Stimulated activated CD4-positive, alpha-beta T cell treated with anti-CD3 and anti-CD28 coated beads, TNF-alpha, amount 100 ng/mL, for 48 hours (primary cell): ENCODE measurements at places on chromosomes 12 and 14.

DNA sequence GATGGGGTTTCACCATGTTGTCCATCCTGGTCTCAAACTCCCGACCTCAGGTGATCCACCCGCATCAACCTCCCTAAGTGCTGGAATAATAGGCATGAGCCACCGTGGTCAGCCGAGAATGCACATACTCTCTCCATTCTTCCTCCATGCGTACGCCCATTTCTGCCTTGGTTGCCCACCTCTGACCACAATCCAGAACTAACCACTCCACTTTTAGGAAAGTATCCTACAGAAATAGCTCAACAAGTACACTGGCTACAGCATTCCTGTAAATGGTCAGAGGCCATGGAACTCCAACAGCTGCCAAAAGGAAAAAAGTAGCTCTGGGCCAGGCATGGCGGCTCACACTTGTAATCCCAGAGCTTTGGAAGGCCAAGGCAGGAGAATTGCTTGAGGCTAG, 60.7 kb downstream of the IRF2BPL start:
- no peak for DNase-seq

DNA sequence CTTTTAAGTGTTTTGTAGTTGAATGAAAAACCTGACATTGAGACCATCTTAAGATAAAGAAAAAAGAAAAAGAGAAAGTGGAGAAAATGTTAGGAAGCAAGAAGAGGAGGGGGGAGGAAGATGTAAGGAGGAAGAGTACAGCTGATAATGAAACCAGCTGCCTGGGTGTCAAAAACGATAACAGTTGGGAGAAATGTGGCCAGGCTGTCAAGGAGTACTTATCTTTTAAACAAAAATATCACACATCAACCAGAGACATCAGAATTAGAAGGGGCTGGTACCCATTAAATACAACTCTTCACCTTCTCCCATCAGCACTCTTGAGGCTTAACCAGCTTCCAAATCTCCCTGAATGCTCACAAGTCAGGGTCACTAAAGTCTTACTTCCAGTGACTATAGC, 4.5 kb downstream of the SLC11A2 start:
- no peak for DNase-seq

- no peak for DNase-seq
Measured at GRCh38 chr12:123363390-123363739, 1.3 kb downstream of the SBNO1 start.

DNA sequence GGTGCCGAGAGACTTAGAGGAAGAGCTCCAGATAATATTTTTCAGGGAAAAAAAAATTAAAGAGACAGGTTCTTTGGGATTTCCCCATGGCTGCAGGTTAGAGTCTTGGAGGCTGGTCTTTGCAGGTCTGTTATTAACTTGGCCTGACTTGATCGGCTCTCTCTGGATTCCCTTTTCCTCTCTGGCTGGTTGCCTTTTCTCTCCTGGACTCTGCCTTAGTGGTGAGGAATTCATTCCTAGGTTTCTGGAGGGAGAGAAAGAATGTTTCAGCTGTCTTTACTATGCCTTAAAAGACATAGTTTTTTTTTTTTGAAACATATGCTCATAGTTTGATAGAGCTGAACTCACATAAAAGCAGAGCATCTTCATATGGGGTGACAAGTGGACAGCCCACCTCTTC, 336.3 kb downstream of the BMP4 start:
- no peak for DNase-seq

DNA sequence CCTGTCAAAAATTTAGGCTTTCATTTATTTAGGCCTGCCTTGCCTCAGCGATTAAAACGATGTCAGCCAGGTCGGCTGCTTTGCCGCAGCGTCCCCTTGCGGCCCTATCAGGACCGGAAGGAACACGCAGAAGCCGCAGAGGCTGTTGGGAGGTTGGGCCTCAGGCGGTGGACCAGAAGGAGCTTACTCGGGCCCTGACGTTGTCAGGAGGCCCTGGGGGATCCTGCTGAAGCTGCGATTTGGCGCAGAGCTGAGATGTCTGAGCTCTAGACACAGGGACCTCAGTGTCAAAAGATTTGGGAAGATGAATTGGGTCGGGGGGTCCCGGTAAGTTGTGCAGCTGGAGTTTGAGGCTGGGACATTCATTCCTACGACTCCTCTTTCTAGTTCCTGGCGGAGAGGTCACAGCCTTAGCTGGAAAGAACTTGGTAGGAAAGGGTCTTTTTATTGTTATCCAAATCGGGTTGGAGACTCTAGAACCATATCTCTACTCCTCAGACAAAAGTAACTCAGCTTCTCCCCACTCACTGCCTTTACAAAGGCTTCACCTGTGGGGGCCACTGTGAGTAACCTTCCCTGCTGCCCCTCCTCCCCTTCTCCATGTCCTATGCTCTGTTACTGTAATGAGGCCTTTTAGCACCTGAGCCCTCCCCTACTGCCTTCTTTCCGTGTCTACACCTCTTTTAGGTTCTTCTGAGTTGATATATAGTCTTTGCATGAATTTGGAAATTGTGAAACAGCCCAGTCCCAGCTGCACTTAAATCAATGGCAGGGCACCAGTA, 6.6 kb upstream of the ABCD2 start:
- no peak for DNase-seq

DNA sequence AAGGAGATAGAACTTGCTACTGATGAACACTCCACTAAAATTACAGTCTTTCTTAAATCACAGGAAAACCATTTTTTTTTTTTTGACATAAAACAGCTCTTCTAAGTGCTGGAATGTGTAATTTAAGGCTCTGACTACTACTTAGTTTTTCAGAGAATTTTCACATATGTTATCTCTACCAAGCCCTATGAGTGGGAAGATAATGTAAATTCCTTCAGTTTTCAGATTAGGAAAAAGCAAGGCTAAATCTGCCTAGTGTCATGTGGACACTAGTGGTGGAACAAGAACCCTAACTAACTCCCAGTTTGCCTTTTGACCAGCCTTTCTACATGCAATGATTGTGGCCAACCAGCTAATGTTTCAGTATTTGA, 37.3 kb upstream of the CSRP2 start:
- no peak for DNase-seq

- DNase-seq: no peak
Measured at GRCh38 chr12:75922944-75923642, 108.5 kb downstream of the PHLDA1 start.

- no peak for DNase-seq
Measured at GRCh38 chr12:32155961-32156529, 49.4 kb downstream of the BICD1 start.

DNA sequence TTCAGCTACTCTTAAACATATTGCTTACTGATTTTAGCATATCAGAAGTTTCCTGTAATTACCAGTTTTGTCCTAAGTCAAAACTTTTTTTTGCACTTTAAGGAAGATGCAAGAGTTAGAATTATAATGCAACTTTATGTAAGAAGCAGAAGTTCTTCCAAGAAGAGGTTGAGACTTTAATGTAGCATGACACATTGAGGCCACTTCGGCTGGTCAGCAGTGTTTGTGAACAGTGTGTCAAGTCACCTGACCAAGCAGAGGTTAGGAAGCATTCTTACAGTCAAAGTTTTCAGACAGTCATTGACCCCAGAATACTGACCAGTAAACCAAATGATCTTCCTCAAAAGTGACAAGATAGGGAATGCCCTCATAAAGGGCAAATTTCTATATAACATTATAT, 15.2 kb downstream of the FGFR1OP2 start:
- no peak for DNase-seq

DNA sequence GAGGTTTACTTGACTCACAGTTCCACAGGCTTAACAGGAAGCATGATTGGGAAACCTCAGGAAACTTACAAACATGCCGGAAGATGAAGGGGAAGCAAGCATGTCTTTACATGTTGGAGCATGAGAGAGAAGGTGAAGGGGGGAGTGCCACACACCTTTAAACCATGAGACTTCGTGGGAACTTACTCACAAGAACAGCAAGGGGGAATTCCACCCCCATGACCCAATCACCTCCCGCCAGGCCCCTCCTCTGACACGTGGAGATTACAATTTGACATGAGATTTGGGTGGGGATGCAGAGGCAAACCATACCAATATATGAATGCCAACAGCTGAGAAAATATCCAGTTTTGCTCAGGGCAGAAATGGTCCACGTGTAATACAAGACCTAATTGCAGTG, 518.6 kb downstream of the VRK1 start:
- DNase-seq: no peak

DNA sequence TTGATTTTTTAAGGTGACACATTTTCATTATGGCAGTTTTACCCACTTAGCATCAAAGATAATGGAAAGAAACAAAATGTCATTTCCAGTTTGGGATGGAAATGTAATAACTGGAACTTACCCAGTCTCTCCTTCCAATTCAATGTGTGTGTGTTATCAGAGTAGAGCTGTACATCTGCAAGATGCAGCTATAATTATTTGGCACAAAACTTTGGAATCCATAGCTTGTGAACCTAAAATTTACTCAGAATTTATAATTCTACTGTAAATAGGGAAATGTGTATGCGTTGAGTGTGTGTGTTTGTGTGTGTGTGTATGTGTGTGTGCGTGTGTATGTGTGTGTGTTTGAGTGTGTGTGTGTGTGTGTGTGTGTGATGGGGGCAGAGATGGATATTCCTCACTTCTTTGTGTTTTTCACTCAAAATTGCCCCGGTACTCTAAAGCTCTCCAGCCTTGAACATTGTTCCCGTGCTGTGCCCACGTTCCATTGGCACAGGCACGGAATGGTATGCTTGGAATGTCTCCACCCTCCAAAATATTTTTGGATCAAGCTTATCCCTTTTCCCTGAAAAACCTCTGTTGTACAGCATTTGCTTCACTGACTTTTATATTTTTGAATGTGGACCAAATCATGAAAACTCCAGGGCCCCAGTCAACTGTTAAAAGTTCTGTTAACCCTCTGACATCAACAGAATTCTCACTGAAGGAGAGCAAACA, 150.2 kb upstream of the BMP4 start:
- no peak for DNase-seq

DNA sequence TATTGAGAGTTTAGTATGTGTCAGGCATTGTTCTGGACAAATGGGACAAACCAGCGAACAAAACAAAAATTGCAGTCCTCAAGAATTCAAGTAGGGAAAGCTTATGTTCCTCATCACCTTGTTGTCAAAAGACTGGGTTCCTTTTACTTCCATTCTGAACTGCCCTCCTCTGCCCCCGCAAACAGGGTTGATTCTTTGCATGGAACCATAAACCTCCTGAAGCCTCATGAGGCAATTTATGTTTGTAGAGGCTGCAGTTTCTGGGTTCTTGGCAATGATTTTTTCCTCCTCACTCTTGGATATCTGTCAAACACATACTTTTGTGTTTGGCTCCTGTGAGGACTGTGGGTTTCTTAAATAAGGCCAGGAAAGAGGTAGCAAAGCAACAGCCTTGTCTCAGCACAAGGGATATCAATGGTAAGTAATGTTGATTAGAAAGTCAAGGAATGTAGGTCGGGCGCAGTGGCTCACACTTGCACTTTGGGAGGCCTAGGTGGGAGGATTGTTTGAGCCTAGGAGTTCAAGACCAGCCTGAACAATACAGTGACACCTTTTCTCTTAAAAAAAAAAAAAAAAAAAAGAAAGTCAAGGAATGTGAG, 13.9 kb downstream of the COPZ1 start:
- no peak for DNase-seq

DNA sequence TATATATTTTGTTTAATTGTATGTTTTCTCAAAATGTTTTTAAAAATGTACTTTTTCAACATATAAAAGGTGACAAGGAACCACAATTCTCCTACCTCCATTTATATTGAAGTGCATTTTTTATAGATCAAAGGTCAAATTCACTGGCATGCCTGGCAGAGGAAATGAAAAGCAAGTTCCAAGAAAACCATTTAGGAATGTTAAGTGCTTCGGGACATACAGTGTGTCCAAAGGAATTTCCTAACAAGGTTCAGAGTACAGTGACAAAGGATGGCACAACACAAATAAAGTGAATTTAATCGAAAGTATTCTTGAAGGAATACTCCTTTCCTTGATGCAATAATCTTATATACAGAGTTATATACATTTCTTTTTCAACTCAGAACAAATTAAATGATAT, 242.3 kb downstream of the CCER1 start:
- no peak for DNase-seq

- DNase-seq: no peak
Measured at GRCh38 chr14:104805941-104806624, 5.2 kb downstream of the ZBTB42 start.

DNA sequence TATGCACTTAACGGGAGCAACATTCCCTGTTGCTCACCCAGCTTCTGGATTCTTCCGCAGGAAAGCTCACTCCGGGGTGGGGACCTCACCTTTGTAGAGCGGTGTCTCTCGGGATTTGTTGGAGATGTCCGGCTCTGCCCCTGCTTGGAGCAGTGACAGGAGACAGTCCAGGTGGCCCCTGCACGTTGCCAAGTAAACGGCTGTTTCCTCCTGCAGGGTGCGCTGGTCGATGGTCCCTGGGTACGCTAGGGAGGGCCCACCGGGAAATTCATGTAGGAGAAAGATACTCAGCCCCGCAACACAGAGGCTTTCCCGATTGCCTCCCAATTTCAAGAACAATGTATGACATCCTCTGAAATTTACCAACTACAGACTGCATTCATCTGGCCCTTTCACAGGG, 23.1 kb downstream of the ASB2 start:
- DNase-seq: no peak

- no peak for DNase-seq
Measured at GRCh38 chr14:23186913-23187654, 3.6 kb upstream of the SLC7A8 start.

GRCh38 chr14:81382517-81383225, 17.5 kb downstream of the STON2 start:
- no peak for DNase-seq

GRCh38 chr12:94191023-94191422, 42.6 kb downstream of the PLXNC1 start:
- DNase-seq: no peak

GRCh38 chr12:124194264-124194892, 100.5 kb upstream of the RFLNA start:
- DNase-seq: no peak

DNA sequence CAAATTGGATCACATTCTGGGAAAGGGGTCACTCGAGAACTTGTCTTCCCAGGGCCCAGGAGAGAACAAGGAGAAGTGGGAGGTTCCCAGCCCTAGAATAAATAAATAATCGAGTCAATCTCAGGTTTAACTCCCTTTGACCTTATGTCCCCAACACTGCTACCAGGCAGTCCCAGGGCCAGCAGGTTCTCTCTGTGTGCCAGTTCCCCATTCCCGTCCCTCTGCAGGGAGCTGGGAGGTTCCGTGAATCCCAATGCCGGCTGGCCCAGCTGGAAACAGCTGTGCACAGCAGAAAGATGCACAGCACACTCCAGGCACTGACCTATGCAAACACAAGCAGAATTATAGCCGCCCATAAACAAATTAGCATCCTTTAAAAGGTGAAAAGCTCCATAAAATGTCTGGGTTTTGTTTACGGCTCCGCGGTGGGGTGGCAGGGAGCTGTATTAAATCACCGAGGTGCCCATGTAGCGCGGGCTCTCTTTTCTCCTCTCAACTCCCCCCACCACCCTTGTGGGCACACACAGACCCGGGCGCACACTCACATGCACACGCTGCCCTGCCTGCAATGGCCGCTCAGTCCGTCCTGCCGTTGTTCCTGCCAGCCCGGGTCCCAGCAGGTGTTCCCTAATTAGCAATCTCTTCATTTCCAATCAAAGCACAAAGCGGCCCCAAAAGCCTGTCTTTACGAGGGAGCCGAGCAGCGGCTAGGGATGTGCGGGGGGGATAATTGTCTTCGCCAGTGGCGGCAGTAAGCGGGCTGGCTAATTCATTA, 46.6 kb upstream of the ESRRB start:
- DNase-seq: no peak
